ENCODE measurements at places on chromosomes 4 and X. TPM values are rescaled to one million over a fixed set of nuclear protein-coding genes. Genes with fewer than 3 reads are reported as not detected.

Gene PTPN13
- total RNA-seq, result 16.0 TPM

Gene GPRASP1
- 0.87 TPM for total RNA-seq

Gene AADAT
- total RNA-seq, result 7.7 TPM

Gene SLC2A9
- not detected for total RNA-seq

Gene HAND2
- total RNA-seq, result not detected

Gene LUZP4
- not detected for total RNA-seq

Gene TMPRSS11A
- total RNA-seq, result not detected

Gene RHOXF1
- total RNA-seq, result not detected

Gene ZRSR2
- total RNA-seq, result 3.7 TPM

Gene HSD17B13
- total RNA-seq, result not detected

Gene SSX4
- total RNA-seq, result not detected

Gene PCDH7
- total RNA-seq, result 1.2 TPM

Gene USP17L28
- total RNA-seq, result not detected

Gene FGF13
- total RNA-seq, result 7.0 TPM

Gene ETDA
- not detected for total RNA-seq

Gene USP51
- total RNA-seq, result 1.8 TPM

Gene CCKAR
- not detected for total RNA-seq

Gene AGTR2
- total RNA-seq, result not detected

Gene STARD8
- total RNA-seq, result 2.4 TPM

Gene ARAP2
- not detected for total RNA-seq

Gene GNRHR
- not detected for total RNA-seq

Gene MXRA5
- total RNA-seq, result 0.22 TPM

Gene XAGE1A
- total RNA-seq, result not detected

Gene CTSO
- 10.7 TPM for total RNA-seq

Gene FRG2
- not detected for total RNA-seq

Gene L1CAM
- not detected for total RNA-seq

Gene ADH1A
- not detected for total RNA-seq

Gene IRAK1
- total RNA-seq, result 70.7 TPM
